HepG2 (cell line): ENCODE measurements at places on chromosomes 2 and 18.

GRCh38 chr18:74290021-74290420 lies 1.7 kb downstream of the CYB5A start:
- peak overlapping the region; percentile 94 for H3K27ac ChIP-seq
- H3K36me3 ChIP-seq: no peaks in the 10 kb centered on the region
- no peak for DNase-seq
- no peaks in the 10 kb centered on the region for H3K27me3 ChIP-seq
- peaks cover 70% of the 10 kb centered on the region for H3K4me1 ChIP-seq

GRCh38 chr2:113877711-113878598 lies 11.9 kb upstream of the ACTR3 start:
- DNase-seq: peak; percentile 76
- peaks cover 34% of the 10 kb centered on the region for H3K4me1 ChIP-seq
- peak overlapping the region; percentile 53 for H3K4me3 ChIP-seq
- peak overlapping the region; percentile 20 for H3K27ac ChIP-seq
- no peaks in the 10 kb centered on the region for H3K27me3 ChIP-seq

- H3K4me1 ChIP-seq: no peaks in the 10 kb centered on the region
- DNase-seq: peak; percentile 53
- no peak overlapping the region for H3K4me3 ChIP-seq
- H3K27ac ChIP-seq: no peak overlapping the region
Measured at GRCh38 chr18:66993492-66993891, 389.6 kb upstream of the CDH19 start.

- H3K27ac ChIP-seq: no peak overlapping the region
- no peaks in the 10 kb centered on the region for H3K27me3 ChIP-seq
- no peak overlapping the region for H3K4me3 ChIP-seq
- H3K4me1 ChIP-seq: peaks cover 53% of the 10 kb centered on the region
- DNase-seq: peak; percentile 43
Measured at GRCh38 chr2:74821177-74822126, 12.5 kb upstream of the HK2 start.

DNA sequence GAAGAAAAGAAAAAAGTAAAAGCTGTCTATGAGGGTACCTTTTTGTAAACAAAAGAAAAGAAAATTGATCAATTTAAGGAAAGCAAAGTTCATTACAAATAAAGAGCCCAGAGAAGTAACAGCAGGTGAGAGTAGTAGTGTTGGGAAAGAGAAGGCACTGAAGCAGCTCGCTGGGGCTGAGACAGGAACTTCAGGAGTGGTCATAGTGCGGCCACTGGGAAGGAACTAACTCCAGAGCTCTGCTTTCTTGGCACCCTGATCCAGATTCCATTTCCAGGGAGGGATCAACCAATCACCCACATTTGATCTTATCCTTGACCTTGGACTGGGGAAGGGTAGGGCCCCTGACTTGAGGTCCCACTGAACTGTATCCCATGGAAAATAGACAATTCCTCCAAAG lies 617.6 kb downstream of the CPS1 start:
- no peak overlapping the region for H3K27ac ChIP-seq
- no peak for DNase-seq
- no peaks in the 10 kb centered on the region for H3K4me1 ChIP-seq
- H3K27me3 ChIP-seq: no peaks in the 10 kb centered on the region
- H3K4me3 ChIP-seq: no peak overlapping the region
- H3K36me3 ChIP-seq: no peaks in the 10 kb centered on the region

DNA sequence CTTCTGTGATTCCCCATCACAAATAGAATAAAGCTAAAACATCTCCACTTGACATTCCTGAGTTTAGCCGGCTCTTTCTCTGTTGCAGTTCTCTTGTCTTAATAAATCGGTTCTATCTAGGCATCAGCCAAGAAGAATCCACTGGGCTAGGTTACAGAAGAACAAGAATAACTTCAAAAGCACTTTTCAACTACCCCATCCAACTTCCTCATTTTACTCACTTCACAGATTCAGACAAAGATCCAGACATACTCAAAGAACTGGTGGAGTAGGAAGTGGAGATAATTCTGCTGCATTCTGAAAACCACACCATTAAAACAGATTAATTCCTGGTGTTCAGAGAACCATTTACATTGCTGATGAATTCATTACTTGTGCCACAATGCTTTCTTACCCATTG lies 9.6 kb upstream of the ALPK2 start:
- H3K36me3 ChIP-seq: no peaks in the 10 kb centered on the region
- no peaks in the 10 kb centered on the region; the same call in 1 of the 2 replicates for H3K27me3 ChIP-seq
- peaks cover 13% of the 10 kb centered on the region for H3K4me1 ChIP-seq

GRCh38 chr2:20062615-20063545 lies 11.5 kb upstream of the LAPTM4A start:
- no peaks in the 10 kb centered on the region for H3K27me3 ChIP-seq
- no peak overlapping the region for H3K27ac ChIP-seq
- no peak overlapping the region for H3K4me3 ChIP-seq

DNA sequence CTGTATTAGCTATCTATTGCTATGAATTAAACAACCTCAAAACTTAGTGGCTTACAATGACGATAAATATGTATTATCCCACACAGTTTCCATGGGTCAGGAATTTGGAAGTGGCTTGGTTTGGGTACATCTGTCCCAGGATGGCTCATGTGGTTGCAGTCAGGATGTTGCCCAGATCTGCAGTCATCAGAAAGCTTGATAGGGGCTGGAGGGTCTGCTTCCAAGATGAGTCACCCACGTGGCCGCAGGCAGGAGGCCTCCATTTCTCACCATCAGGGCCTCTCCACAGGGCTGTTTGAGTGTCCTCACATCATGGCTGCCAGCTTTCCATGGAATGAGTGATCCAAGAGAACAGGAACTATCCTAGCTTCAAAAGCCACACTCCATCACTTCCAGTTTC lies 46.4 kb downstream of the CHRNA1 start:
- no peak for DNase-seq
- no peaks in the 10 kb centered on the region for H3K36me3 ChIP-seq
- no peak overlapping the region for H3K27ac ChIP-seq
- H3K4me3 ChIP-seq: no peak overlapping the region

DNA sequence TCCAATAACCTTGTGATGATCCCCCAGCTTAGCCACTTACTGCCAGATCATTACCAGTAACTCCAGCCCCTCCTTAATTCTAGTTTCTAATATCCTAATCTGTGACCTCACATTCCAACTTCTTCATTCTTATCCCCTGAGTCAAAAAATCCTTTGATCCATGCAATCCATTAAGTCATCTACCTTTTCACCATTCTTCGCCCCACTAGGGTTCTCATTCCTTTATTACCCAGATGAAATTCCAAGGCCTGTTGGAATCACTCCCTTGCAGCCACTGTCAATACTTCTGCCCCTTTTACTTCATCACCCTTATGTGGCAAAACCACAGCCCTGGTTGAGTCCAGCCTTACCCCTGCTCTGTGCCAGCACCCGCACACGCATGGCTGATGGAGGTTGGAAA lies 20.3 kb upstream of the IL36G start:
- no peaks in the 10 kb centered on the region for H3K4me1 ChIP-seq
- H3K27me3 ChIP-seq: peaks cover 21% of the 10 kb centered on the region
- no peaks in the 10 kb centered on the region for H3K36me3 ChIP-seq
- no peak for DNase-seq
- no peak overlapping the region for H3K4me3 ChIP-seq

GRCh38 chr2:48715042-48715899 lies 40.3 kb downstream of the LHCGR start:
- H3K27me3 ChIP-seq: no peaks in the 10 kb centered on the region; the same call in 1 of the 2 replicates
- H3K4me3 ChIP-seq: no peak overlapping the region
- no peak for DNase-seq
- no peaks in the 10 kb centered on the region for H3K4me1 ChIP-seq

- H3K27ac ChIP-seq: no peak overlapping the region
- DNase-seq: no peak
- no peak overlapping the region for H3K4me3 ChIP-seq
- peaks cover 3% of the 10 kb centered on the region; the same call in 1 of the 2 replicates for H3K27me3 ChIP-seq
- no peaks in the 10 kb centered on the region for H3K4me1 ChIP-seq
- H3K36me3 ChIP-seq: no peaks in the 10 kb centered on the region
Measured at GRCh38 chr2:131572175-131572574, 44.5 kb downstream of the CCDC74A start.

DNA sequence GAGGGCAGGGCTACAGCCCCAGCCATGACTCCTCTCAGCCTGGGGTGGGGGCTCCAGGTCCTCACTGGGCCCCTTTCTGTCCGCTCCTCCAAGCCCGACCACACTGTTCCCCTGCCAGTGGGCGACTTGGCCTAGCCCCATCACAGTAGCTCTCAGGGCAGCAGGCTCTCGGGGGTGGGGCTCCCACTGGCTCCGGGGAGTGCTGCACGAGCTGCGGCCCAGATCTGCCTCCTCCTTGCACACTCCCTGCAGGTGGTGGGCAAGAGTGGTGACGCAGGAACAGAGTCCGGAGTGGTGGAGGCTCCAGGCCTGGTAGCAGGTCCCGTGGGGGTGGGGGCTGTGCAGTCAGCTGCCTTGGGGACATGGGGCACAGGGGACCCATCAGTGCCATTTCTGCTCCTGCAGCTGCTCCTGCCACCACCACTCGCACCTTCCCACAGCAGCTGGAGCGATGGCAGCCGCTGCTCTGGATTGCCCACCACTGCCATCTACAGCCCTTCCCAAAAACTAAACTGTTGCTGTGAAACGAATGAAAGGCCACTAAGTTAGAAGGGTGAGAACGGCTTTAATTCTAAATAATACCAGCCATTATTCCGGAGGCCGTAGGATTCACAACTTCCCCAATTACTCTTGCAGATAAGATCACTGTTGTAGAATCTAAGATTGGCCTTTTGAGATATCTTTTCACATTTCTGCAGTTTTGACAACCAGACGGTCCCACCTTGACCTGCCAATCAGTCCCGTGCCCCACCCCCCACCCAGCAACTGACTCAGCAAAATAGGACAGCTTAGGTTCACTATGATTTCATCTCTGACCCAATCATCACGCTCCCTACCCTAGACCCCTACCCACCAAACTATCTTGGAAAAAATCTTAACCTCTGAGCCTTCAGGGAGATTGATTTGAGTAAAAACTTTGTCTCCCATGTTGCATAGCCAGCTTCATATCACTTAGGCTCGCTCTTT lies 530.2 kb downstream of the DCC start:
- H3K27ac ChIP-seq: no peak overlapping the region

DNA sequence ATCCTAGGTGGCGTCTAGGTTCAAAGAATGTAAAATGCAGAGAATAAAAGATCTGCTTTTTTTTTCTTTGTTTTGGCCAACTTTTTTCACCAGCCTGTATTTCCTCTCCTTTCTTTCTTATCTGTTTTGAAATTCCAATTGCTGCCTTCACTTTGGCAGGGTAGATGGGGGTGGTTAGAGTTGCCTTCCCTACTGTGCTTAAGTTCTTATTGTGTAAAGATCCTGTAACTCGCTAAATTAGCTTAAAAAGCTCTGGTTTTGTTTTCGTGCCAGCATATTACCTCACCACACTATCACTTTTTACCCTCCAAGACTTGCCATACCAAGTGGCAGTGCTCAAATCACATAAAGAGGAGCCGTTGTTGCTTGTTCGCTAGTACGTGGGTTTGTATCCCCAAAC lies 921.7 kb downstream of the DPP10 start:
- no peak for DNase-seq
- H3K27me3 ChIP-seq: no peaks in the 10 kb centered on the region
- no peak overlapping the region for H3K4me3 ChIP-seq
- H3K4me1 ChIP-seq: no peaks in the 10 kb centered on the region
- H3K36me3 ChIP-seq: no peaks in the 10 kb centered on the region

GRCh38 chr18:76977684-76978232 lies 154.8 kb downstream of the MBP start:
- H3K27me3 ChIP-seq: no peaks in the 10 kb centered on the region
- peaks cover 12% of the 10 kb centered on the region for H3K4me1 ChIP-seq
- H3K4me3 ChIP-seq: no peak overlapping the region
- DNase-seq: no peak
- no peaks in the 10 kb centered on the region for H3K36me3 ChIP-seq

GRCh38 chr2:181143790-181144300 lies 163.4 kb downstream of the UBE2E3 start:
- H3K27me3 ChIP-seq: no peaks in the 10 kb centered on the region
- no peaks in the 10 kb centered on the region for H3K4me1 ChIP-seq
- H3K4me3 ChIP-seq: no peak overlapping the region
- H3K36me3 ChIP-seq: no peaks in the 10 kb centered on the region
- no peak overlapping the region for H3K27ac ChIP-seq
- DNase-seq: no peak

DNA sequence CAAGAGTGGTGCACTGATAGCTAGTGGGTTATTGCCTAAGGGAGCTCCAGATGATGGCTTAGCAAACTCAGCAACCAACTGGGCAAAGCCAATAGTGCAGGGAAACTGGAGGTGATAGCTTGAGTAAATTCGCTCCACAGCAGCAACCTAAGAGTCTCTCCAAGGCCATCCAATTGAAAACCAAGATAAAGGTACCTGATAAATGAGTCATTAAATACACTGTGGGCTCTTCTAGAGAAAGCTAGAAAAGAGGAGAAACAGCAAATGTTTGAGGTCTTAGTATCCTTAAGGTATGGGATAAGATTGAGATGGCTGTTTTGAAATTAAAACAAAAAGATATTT lies 197.8 kb upstream of the ERBB4 start:
- no peak overlapping the region for H3K4me3 ChIP-seq
- H3K36me3 ChIP-seq: no peaks in the 10 kb centered on the region
- no peak for DNase-seq
- no peaks in the 10 kb centered on the region for H3K4me1 ChIP-seq

DNA sequence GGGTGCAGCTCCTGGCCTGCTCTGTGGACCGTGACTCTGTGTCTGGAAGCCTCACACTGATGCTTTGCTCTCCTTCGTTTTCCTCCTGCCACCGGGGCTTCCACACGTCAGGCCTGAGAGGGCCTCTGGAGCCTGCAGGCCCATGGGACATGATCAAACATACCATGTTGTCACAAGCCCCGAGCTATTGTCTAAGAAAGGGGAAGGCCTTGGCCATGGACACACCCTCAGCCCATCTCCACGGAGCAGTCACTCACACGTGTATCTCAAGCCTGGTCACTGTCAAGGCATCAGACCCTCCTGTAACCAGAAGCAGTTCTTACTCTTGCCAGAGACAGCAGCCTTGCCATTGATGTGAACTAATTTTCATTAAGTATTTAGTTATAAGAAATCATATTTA lies 814.1 kb upstream of the SALL3 start:
- no peak for DNase-seq
- H3K27ac ChIP-seq: no peak overlapping the region
- H3K36me3 ChIP-seq: no peaks in the 10 kb centered on the region
- no peaks in the 10 kb centered on the region; the same call in 1 of the 2 replicates for H3K27me3 ChIP-seq
- H3K4me1 ChIP-seq: no peaks in the 10 kb centered on the region

DNA sequence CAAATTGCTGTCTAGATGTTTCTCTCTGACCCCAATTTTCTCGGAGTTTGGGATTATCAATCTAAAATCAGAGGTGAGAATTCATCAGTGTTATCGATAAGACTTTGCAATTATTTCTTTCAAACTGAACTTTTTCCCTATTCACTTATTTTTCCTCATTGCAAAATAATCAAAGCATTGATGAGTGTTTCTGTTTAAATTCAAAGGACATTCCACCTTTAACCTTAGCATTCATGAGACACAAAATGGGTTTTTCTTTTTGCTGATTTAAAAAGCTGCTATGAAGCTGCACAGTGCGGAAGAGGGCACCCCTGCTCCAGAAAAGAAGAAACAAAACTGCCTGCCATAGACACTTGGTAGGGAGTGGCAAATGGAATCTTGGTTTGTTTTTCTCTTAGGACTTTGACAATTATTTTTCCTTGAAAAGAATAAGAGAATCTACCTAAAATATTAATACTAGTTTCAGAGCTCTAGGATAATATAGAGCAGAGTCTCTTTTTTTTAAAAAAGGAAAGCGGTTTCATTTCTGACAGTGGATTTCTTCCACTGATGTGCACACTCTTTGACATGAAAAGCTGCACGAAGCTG lies 203.4 kb downstream of the TGIF1 start:
- H3K36me3 ChIP-seq: no peaks in the 10 kb centered on the region
- DNase-seq: no peak
- 0 out of 2 replicates have a peak overlapping the region, but pooled peaks have one; percentile 7 for H3K4me3 ChIP-seq
- peaks cover 81% of the 10 kb centered on the region for H3K4me1 ChIP-seq
- H3K27ac ChIP-seq: peak overlapping the region; percentile 67
- H3K27me3 ChIP-seq: no peaks in the 10 kb centered on the region
